ENCODE measurements at places on chromosomes 1 and 21.

GRCh38 chr1:63350320-63350719 is 17.1 kb upstream of the ALG6 start:
- no peak for DNase-seq

GRCh38 chr1:210070531-210070930 is 132.5 kb downstream of the SYT14 start:
- DNase-seq, result no peak

GRCh38 chr1:221439008-221439746 is 302.7 kb downstream of the DUSP10 start:
- DNase-seq, result peak; percentile 44

- DNase-seq, result peak; percentile 80
Observed at GRCh38 chr1:1777950-1778662, at the start of gene NADK. Gene NADK, minus strand, starts transcription at chr1:1778470. Its CDS starts 13,064 bp downstream, at chr1:1765406.

- no peak for DNase-seq
Observed at GRCh38 chr1:209593747-209594146, 10.2 kb downstream of the CAMK1G start.

- peak; percentile 42 for DNase-seq
Observed at GRCh38 chr1:151326619-151327222, 495 bp downstream of the PI4KB start.

GRCh38 chr1:27383039-27383605 is at the start of gene CD164L2:
Gene CD164L2, minus strand, starts transcription at chr1:27383333. Its CDS starts 94 bp downstream, at chr1:27383239.
- peak; percentile 46 for DNase-seq

DNA sequence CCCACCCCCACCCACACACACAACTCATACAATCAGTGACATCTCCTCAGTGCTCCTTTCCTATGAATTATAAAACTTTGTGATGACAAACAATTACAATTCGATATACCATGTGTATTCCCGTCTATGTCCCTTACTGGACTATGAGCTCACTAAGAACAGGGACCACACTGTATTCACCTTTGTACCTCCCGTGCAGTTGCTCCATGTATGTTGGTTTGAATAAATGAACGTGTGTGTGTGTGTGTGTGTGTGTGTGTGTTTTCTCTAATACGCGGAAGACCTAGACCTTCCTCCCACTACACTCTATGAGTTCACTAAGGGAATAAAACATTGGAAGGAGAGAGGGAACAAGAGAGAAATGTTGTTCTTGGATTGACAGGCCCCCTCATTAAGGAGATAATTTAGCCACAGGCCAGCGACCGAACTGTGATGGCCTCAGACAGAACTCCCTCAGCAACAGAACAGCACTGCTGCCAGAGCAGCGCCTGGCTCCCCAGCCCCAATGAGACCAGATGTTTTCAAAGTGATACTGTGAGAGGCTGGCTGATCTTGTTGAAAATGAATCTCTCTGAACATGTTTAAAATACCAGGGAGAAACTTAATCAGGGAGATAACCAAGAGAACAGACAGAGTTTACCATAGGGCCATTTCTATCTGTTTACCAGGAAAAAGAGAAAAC is 21.7 kb downstream of the BCAR3 start:
- DNase-seq, result no peak

- DNase-seq, result no peak
Observed at GRCh38 chr1:6651909-6652308, 27.2 kb downstream of the THAP3 start.

GRCh38 chr1:6108937-6109614 is 63.4 kb downstream of the KCNAB2 start:
- peak; percentile 54 for DNase-seq

- no peak for DNase-seq
Observed at GRCh38 chr1:240656531-240656930, 44.6 kb upstream of the GREM2 start.

- no peak for DNase-seq
Observed at GRCh38 chr1:57192222-57192621, 226.4 kb upstream of the C8B start.

- DNase-seq, result no peak
Observed at GRCh38 chr1:235724730-235725129, 75.1 kb upstream of the GNG4 start.

DNA sequence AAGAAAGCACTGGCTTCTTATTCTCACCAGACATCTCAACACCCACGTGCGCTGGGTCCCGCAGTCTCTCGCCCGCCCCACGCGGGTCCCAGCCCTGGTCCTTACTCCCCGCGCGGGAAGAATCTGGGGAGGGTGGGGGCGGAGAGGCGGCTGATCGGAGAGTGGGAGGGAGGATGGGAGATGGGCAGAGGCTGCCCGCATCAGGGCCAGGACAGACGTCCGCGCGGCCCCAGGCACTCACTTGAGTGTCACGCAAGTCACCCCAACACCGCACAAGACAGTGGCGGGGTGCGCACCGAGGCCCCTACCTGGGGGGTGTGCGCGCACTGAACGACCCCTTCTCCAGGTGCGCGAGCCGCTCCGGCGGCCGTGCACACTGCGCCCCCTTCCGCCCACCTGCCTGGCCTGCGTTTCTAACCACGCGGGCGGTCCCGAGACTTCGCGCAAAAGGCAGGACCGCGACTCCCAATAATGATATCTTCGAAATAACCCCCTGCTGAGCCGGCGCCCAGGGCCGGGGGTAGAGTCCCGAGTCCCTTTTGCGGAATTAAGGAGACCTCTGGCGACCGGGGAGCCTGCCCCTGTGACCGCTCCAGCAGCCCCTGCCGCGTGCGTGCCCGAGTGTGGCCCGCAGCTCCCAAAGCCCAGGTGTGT is 6.0 kb upstream of the SIM2 start:
- DNase-seq, result no peak

GRCh38 chr1:100335436-100335835 is 16.9 kb upstream of the CDC14A start:
- DNase-seq, result no peak
